ENCODE measurements at places on chromosomes 2 and 18.

DNA sequence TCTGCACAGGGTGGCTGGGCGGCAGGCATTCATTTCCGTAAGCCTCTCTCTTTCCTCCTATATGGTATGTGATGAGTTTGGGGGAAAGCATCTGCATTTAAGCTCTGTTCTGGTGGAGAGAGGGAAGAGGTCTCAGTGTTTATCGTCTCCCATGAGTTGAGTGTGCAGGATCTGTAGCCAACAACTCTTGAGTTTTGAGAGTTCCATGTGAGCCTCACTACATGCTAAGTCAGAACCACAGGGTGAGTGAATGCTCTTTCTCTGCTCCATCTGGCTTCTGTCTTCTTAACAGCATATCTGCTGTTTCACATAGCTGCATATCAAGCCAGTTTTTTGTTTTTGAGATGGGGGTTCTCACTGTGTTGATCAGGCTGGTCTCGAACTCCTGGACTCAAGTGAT lies 22.7 kb downstream of the RAB31 start:
- DNase-seq: no peak

GRCh38 chr2:30252723-30253701 lies 21.7 kb downstream of the LBH start:
- no peak for DNase-seq

GRCh38 chr2:224860786-224861185 lies 144.6 kb upstream of the CCDC195 start:
- no peak for DNase-seq

- no peak for DNase-seq
Observed at GRCh38 chr2:96788442-96789244, 27.4 kb upstream of the CNNM3 start.

GRCh38 chr18:32315881-32316280 lies 126.0 kb downstream of the MEP1B start:
- no peak for DNase-seq

DNA sequence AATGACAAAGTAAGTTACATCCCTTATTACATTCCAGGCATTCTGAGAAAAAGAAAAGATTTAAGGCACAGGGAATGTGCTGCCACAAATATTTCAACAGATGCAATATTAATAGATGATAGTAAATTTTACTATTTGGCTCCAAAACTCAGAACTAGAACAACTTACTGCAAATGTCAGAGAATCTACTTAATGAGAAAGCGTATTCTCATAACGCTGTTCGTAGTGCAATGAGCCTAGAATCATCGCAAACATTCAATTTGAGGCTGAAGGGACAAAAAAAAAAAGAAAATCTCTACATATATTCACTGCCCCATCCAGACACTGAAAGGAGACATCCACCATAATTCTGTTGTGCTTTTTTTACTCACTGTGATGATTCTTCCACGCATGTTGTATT lies 272.1 kb upstream of the DOK6 start:
- DNase-seq: no peak
